ENCODE measurements at places on chromosomes 2 and 18.

GRCh38 chr2:75865083-75865482 is 154.4 kb upstream of the GCFC2 start:
- H3K4me1 ChIP-seq = no peaks in the 10 kb centered on the region
- H3K27ac ChIP-seq = no peak overlapping the region
- H3K4me3 ChIP-seq = no peak overlapping the region
- no peak for DNase-seq
- H3K27me3 ChIP-seq = no peaks in the 10 kb centered on the region
- no peaks in the 10 kb centered on the region for H3K36me3 ChIP-seq

- H3K4me1 ChIP-seq = no peaks in the 10 kb centered on the region
- H3K36me3 ChIP-seq = no peaks in the 10 kb centered on the region
- peaks cover 19% of the 10 kb centered on the region for H3K27me3 ChIP-seq
Measured at GRCh38 chr18:5546660-5547059, 2.9 kb upstream of the EPB41L3 start.

- H3K36me3 ChIP-seq = no peaks in the 10 kb centered on the region
- no peak for DNase-seq
- peaks cover 49% of the 10 kb centered on the region for H3K4me1 ChIP-seq
- no peak overlapping the region for H3K4me3 ChIP-seq
- H3K27ac ChIP-seq = peak overlapping the region; percentile 99
Measured at GRCh38 chr18:3456686-3457069, 6.7 kb downstream of the TGIF1 start.

DNA sequence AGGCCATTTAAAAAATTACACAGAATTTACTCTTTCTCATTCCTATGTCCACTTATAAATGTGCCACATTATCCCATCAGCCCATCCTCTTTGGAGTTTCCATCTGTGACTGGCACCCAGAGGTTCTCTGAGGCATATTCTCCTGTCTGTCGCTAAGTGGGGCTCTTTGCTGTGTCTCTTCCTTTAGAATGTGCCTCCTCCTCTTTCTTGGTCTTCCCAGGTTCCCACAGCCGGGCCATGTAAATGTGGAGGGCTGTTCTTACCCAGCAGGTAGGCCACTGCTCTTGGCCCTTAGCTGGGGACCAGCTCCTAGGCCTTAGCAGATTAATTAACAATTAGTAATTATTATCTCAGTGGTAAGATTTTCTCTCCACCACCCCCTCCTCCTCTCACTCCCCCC is 167.0 kb downstream of the INSIG2 start:
- H3K27me3 ChIP-seq = no peaks in the 10 kb centered on the region
- DNase-seq = no peak
- H3K27ac ChIP-seq = no peak overlapping the region
- no peaks in the 10 kb centered on the region for H3K4me1 ChIP-seq
- H3K36me3 ChIP-seq = no peaks in the 10 kb centered on the region

DNA sequence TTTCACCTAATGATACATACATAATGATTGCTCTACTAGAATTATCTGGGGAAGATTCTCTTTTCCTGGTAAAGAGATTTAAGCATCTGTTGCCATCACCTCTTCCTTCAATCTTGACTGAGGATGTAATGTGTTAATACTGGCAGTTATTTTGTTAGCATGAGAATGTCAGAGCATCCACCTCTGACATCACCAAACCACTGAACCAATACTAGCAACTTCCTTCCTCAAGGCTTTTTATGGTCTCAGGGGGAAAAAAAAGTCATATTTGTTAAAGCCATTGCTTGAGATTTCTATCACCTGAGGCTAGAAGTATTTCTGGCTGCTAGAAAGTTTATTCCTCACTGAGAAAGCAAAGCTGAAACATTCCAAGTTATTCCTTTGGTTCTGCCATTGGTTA is 48.5 kb downstream of the DSEL start:
- DNase-seq = no peak
- no peak overlapping the region for H3K27ac ChIP-seq
- H3K4me1 ChIP-seq = no peaks in the 10 kb centered on the region
- no peaks in the 10 kb centered on the region for H3K27me3 ChIP-seq

DNA sequence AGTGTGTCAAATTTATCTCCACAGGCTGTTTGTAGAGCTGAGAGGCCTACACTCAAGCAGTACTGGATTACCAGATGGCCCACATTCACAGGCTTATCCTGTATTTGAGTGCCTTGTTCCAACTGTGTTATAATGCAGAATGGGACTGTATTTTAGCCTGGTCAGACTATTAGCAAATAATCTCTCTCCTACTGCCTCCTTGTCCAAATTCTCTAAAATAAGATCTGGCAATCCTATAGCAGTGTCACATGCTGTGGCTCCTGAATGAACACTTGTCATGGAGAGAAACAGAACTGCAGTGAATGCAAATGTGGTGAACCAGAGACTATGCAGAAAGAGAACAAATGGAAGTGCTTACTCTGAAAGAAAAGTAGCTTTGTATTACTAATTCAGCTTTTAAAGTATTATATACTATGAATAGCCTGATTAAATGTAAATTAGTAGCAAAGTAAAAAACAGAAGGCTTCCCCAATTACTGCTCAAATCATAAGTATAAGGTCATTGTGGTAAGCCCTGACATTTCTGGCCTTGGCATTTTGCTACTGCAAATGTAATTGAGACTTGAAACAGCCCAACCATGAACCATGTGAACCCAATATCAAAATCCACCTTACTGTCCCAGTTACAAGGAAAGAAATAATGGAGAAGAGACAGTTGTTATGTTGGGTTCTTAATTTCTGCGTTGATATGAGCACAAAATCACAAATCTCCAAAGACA is 80.0 kb downstream of the MAP4K3 start:
- no peak overlapping the region for H3K27ac ChIP-seq
- H3K4me3 ChIP-seq = no peak overlapping the region
- no peaks in the 10 kb centered on the region for H3K4me1 ChIP-seq
- no peaks in the 10 kb centered on the region for H3K27me3 ChIP-seq

DNA sequence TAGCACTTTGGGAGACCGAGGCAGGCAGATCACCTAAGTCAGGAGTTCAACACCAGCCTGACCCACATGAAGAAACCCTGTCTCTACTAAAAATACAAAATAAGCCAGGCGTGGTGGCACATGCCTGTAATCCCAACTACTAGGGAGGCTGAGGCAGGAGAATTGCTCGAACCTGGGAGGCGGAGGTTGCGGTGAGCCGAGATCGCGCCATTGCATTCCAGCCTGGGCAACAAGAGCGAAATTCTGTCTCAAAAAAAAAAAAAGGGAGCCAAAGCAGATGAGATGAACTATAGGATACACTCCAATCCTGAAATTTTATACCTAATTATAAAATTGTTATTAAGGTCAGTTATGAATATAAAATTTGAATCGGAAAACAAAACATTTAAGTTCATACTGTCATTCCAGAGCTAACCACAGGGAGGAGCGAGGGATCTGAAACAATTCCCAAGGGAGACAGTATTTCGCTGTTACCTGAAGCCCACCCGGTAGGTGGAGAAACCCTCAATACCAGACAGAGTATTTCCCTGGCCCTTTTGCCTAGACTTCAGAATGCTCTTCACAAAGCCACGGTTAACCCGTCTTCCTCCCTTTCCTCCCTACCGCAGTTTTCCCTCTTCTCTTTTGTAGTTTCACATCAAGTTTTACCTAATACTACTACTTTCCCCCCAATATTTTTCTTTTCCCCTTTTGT is 1.4 kb downstream of the PPM1G start:
- H3K36me3 ChIP-seq = no peaks in the 10 kb centered on the region
- DNase-seq = peak; percentile 25
- peak overlapping the region; percentile 99 for H3K4me3 ChIP-seq
- H3K4me1 ChIP-seq = peaks cover 12% of the 10 kb centered on the region

GRCh38 chr2:26692897-26693849 is 651 bp downstream of the KCNK3 start:
- H3K36me3 ChIP-seq = no peaks in the 10 kb centered on the region
- peaks cover 12% of the 10 kb centered on the region for H3K4me1 ChIP-seq
- H3K27ac ChIP-seq = peak overlapping the region; percentile 66
- peak overlapping the region; percentile 3 for H3K4me3 ChIP-seq
- peaks cover 59% of the 10 kb centered on the region for H3K27me3 ChIP-seq

DNA sequence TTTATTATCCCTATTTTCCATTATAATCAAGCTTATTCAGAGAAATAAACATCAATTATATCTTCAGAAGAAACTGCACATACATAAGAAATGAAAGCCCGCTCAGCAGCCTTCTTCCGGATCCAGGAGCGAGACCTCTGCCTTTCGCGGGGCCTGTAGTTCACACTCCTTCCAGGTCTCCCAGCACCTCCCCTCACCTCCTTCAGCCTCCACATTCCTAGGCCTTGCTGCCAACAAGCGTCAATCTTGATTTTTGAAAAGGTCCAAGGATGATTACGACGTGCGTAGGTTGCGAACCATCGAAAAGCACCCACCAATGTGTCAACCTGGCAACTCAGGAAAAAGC is 355 bp upstream of the KIDINS220 start:
- no peaks in the 10 kb centered on the region for H3K36me3 ChIP-seq
- H3K4me3 ChIP-seq = peak overlapping the region; percentile 100
- H3K4me1 ChIP-seq = peaks cover 5% of the 10 kb centered on the region
- H3K27ac ChIP-seq = peak overlapping the region; percentile 93
- H3K27me3 ChIP-seq = no peaks in the 10 kb centered on the region

- DNase-seq = no peak
- H3K27me3 ChIP-seq = no peaks in the 10 kb centered on the region
- H3K4me3 ChIP-seq = no peak overlapping the region
- H3K36me3 ChIP-seq = no peaks in the 10 kb centered on the region
Measured at GRCh38 chr2:161068670-161069069, 91.6 kb upstream of the TANK start.

- H3K27ac ChIP-seq = no peak overlapping the region
- no peaks in the 10 kb centered on the region for H3K36me3 ChIP-seq
- no peaks in the 10 kb centered on the region for H3K4me1 ChIP-seq
- no peak for DNase-seq
- no peak overlapping the region for H3K4me3 ChIP-seq
- no peaks in the 10 kb centered on the region for H3K27me3 ChIP-seq
Measured at GRCh38 chr2:23311186-23311585, 73.8 kb upstream of the KLHL29 start.

GRCh38 chr2:98811766-98812165 is 80.8 kb upstream of the MGAT4A start:
- no peak for DNase-seq
- H3K4me3 ChIP-seq = no peak overlapping the region
- no peaks in the 10 kb centered on the region for H3K27me3 ChIP-seq
- H3K27ac ChIP-seq = no peak overlapping the region

DNA sequence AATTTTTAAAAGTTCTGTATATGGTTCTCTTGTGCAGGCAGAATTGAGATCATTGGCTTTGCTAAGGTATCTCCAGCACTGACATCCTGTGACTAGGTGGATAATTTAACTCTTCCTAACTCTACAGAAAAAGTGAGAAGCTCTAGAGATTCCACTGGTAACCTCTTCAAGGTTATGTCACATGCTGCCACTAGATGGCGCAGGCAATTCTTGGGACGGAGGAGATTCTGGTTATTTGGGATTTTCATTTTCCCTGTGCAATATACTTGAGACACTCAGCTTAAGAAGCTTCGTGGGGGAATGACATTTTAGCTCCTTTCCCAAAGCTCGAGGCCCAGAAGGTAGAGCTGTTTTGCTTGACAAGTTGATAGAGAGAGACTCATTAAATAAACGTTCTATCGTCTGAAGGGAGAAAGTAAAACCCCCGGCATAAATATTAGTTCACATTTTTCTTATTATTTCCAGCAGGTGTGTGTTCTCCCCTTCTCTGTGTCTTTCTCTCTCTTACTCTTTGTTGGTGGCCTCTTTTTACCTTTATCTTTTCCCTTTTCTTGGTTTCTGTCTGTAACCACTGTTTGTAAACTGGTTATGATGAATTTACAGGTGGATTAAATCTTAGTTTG is 26.6 kb upstream of the LANCL1 start:
- no peaks in the 10 kb centered on the region for H3K4me1 ChIP-seq
- no peak overlapping the region for H3K27ac ChIP-seq
- H3K27me3 ChIP-seq = no peaks in the 10 kb centered on the region
- DNase-seq = peak; percentile 48
- no peaks in the 10 kb centered on the region for H3K36me3 ChIP-seq
- H3K4me3 ChIP-seq = no peak overlapping the region

DNA sequence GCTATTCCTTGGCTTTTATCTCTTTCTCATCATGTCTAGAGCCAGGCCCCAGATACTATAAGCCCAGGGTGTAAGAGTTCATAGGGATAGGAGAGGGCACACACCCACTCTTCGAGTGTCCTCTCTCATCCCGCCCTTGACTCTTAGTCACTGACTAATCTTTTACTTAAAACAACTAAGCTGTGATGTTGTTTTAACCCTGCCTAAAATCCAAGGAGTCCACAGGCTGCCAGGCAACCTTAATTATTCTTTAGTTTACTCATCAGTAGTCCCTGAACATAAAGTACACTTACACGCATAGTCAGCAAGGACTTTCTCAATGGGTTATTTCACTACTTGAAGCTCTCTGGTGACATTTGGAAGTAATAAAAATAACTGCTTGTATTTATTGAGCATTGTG is 28.4 kb downstream of the GREB1L start:
- H3K36me3 ChIP-seq = no peaks in the 10 kb centered on the region
- H3K4me3 ChIP-seq = no peak overlapping the region
- H3K27ac ChIP-seq = no peak overlapping the region
- no peaks in the 10 kb centered on the region for H3K4me1 ChIP-seq
- DNase-seq = no peak

GRCh38 chr2:106664669-106665068 is 177.5 kb downstream of the CD8B2 start:
- no peak overlapping the region for H3K4me3 ChIP-seq
- no peak for DNase-seq
- no peaks in the 10 kb centered on the region for H3K4me1 ChIP-seq
- H3K27me3 ChIP-seq = no peaks in the 10 kb centered on the region
- no peak overlapping the region for H3K27ac ChIP-seq

- H3K27me3 ChIP-seq = no peaks in the 10 kb centered on the region
- no peaks in the 10 kb centered on the region for H3K36me3 ChIP-seq
- H3K4me1 ChIP-seq = no peaks in the 10 kb centered on the region
- no peak overlapping the region for H3K27ac ChIP-seq
- no peak for DNase-seq
Measured at GRCh38 chr2:207328944-207329386, 163.2 kb upstream of the KLF7 start.

GRCh38 chr2:198219292-198219691 is 414.9 kb downstream of the PLCL1 start:
- no peak overlapping the region for H3K27ac ChIP-seq
- no peaks in the 10 kb centered on the region for H3K4me1 ChIP-seq
- no peaks in the 10 kb centered on the region for H3K27me3 ChIP-seq
- no peak for DNase-seq
- H3K4me3 ChIP-seq = no peak overlapping the region

DNA sequence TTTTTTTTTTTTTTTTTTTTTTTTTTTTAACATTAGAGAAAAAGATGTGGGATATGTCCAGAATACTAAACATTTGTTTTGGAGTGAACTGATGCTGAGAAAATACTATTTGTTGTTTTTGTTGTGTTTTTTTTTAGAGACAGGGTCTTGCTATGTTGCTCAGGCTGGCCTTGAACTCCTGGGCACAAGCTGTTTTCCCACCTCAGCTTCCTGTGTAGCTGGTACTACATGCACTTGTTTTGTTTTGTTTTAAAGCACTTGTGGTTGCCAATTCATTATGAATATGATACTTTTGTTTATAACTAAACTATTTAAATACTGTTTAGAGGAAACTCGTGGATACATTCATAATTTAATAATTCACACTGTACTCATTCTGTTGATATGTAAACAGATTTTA is 33.4 kb upstream of the DYSF start:
- H3K4me1 ChIP-seq = no peaks in the 10 kb centered on the region
- no peak for DNase-seq
- H3K4me3 ChIP-seq = no peak overlapping the region
- H3K27ac ChIP-seq = no peak overlapping the region

GRCh38 chr2:74259191-74259590 is 60.8 kb downstream of the MTHFD2 start:
- no peak for DNase-seq
- H3K36me3 ChIP-seq = no peaks in the 10 kb centered on the region
- H3K4me1 ChIP-seq = peaks cover 3% of the 10 kb centered on the region
- no peak overlapping the region for H3K4me3 ChIP-seq

GRCh38 chr2:113278742-113279139 is at the start of gene PAX8:
PAX8 (minus strand) TSS chr2:113278921; CDS start chr2:113278394, 527 bp downstream.
- peaks cover 52% of the 10 kb centered on the region for H3K27me3 ChIP-seq
- H3K4me3 ChIP-seq = no peak within 1 kb of the TSS
- peaks cover 27% of the 10 kb centered on the region for H3K4me1 ChIP-seq
- H3K36me3 ChIP-seq = no peaks in the 10 kb centered on the region

All from transverse colon (tissue), 4 donors.